ENCODE measurements at places on chromosomes 4 and X. TPM values are rescaled to one million over a fixed set of nuclear protein-coding genes. Genes with fewer than 3 reads are reported as not detected.

The CENPE gene
- total RNA-seq, result 2.2 TPM

The PITX2 gene
- total RNA-seq, result 6.6 TPM

- H3K4me3 ChIP-seq, result no peak overlapping the region
- no peaks in the 10 kb centered on the region for H3K36me3 ChIP-seq
- H3K27ac ChIP-seq, result no peak overlapping the region
- no peaks in the 10 kb centered on the region for H3K27me3 ChIP-seq
- DNase-seq, result no peak
Observed at GRCh38 chr4:89913623-89914022, 19.0 kb downstream of the MMRN1 start.

The TRPC3 gene
- 0.98 TPM for total RNA-seq

The REELD1 gene
- 0.74 TPM for total RNA-seq

DNA sequence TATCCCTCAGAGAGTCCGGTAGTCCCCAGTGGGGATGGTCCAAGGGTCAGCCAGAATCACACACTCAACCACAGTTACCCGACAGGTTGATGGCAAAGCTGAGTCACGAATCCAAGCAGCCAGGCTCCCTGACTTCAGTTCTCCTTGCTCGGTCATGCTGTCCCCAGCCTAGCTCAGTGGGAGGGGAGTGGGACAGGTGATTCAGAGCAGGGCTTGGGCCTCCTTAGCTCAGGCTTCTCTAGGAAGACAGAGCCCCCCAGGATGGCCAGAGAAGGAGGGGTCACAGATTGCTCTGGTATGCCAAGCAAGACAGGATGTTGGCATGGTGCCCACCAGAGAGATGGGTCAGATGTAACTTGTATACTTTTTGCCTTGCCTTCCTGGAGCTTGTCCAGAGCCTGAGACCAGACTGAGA lies 66.5 kb downstream of the EFNB1 start:
- H3K27me3 ChIP-seq, result no peaks in the 10 kb centered on the region
- no peaks in the 10 kb centered on the region for H3K36me3 ChIP-seq
- peak overlapping the region; percentile 74 for H3K27ac ChIP-seq
- no peak overlapping the region for H3K4me3 ChIP-seq

- DNase-seq, result no peak
- H3K36me3 ChIP-seq, result no peaks in the 10 kb centered on the region
- H3K27ac ChIP-seq, result no peak overlapping the region
- H3K27me3 ChIP-seq, result no peaks in the 10 kb centered on the region
Observed at GRCh38 chr4:11106190-11106589, 322.5 kb downstream of the HS3ST1 start.

GRCh38 chrX:27966955-27967354 lies 14.3 kb downstream of the DCAF8L1 start:
- no peaks in the 10 kb centered on the region for H3K27me3 ChIP-seq
- H3K27ac ChIP-seq, result no peak overlapping the region
- no peaks in the 10 kb centered on the region for H3K36me3 ChIP-seq
- no peak for DNase-seq
- H3K4me1 ChIP-seq, result no peaks in the 10 kb centered on the region
- H3K4me3 ChIP-seq, result no peak overlapping the region

DNA sequence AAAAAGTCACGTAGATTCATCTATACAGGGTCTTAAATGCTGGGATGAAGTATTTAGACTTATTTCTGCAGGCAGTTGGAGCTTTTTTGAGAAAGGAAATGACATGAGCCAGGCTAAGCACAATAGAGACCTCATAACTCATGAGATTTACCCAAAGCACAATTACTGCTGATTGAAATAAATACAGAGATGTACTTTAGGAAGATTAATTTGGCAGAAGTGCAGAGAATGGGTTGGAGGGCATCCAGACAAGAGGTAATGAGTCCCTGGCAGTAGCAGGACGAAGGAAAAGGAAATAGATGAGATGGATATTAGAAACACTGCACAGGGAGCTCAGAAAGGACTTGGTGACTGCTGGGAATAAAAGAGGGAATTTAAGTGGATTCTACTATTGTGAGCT lies 129.1 kb downstream of the SHROOM4 start:
- DNase-seq, result no peak
- no peaks in the 10 kb centered on the region for H3K4me1 ChIP-seq
- H3K27ac ChIP-seq, result no peak overlapping the region

DNA sequence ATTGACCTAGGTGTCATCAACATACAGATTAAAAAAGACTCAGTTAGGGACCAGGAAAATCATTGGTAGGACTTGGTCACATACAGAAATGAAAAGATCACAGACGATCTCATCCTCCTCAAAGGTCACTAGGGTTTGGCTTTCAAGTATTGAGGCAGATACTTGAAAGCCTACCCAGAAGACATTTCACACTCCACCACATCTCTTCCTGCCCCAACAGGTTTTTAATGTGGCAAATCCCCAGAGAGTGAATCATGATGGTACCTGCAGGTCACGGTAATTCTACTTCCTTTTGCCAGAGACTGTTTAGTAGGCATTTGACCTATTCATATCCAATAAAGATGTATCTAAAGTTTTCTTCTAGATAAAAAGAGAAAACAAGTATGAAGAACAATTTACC lies 44.1 kb downstream of the INPP4B start:
- H3K27me3 ChIP-seq, result no peaks in the 10 kb centered on the region
- H3K4me1 ChIP-seq, result no peaks in the 10 kb centered on the region
- no peaks in the 10 kb centered on the region for H3K36me3 ChIP-seq
- no peak overlapping the region for H3K27ac ChIP-seq
- no peak for DNase-seq
- H3K4me3 ChIP-seq, result no peak overlapping the region
